Astrocyte (in vitro differentiated cells and primary cell): ENCODE measurements at places on chromosomes 3 and 15. TPM values are rescaled to one million over a fixed set of nuclear protein-coding genes. Genes with fewer than 3 reads are reported as not detected.
A peak's percentile ranks its signal among the peaks of the same experiment; 100 is the strongest.

DNA sequence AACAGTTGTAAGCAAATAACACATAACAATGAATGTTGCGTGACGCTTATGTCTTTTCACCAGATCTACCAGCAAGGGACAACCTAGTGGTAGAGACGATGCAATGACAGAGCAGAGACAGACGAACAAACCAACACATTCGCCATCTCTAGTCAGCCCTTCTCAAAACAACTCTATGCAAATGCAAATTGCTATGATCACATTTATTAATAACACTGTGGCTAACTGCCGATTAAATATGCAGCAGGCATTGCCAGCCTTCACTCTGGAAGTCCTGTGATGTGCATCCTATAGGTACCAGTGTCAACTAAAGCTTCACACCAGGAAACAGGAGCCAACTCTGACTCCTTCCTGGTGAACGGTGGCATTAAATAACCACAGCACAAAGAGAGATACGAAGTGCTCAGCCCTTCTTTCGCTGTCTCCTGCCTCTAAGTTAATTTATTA, 94.2 kb downstream of the FOXP1 start:
- no peak overlapping the region for H3K27ac ChIP-seq
- H3K36me3 ChIP-seq: peaks cover 30% of the 10 kb centered on the region
- no peak for DNase-seq
- no peaks in the 10 kb centered on the region for H3K27me3 ChIP-seq
- no peak overlapping the region for H3K4me3 ChIP-seq
- no peaks in the 10 kb centered on the region for H3K4me1 ChIP-seq

GRCh38 chr15:64680097-64680496, 95.3 kb downstream of the RBPMS2 start:
- no peak overlapping the region for H3K27ac ChIP-seq
- H3K36me3 ChIP-seq: peaks cover 19% of the 10 kb centered on the region
- H3K4me3 ChIP-seq: no peak overlapping the region
- DNase-seq: no peak
- no peaks in the 10 kb centered on the region for H3K27me3 ChIP-seq
- H3K4me1 ChIP-seq: peaks cover 7% of the 10 kb centered on the region

FBXO40 gene
- not detected in 2 replicates for total RNA-seq

DNA sequence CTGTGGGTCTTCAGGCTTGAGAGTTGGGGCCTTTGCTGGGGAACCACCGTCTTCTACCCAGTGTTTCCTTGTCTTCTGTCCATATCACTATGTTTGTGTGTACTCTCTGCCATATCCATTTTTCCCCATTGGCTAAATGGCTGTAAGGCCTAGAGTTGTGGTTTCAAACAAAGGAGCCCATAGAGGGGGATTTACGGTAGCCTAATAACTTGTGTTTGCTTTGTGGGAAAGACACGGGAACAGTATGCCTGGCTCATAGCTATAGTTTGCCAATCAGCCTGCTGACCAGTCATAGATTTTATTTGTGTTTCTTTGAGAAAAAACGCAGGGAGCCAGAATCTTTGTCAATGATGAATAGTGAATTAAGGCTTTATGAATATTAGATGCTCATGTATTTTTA, 554.8 kb downstream of the NAALADL2 start:
- no peak overlapping the region for H3K4me3 ChIP-seq
- no peaks in the 10 kb centered on the region for H3K4me1 ChIP-seq
- H3K36me3 ChIP-seq: no peaks in the 10 kb centered on the region
- no peaks in the 10 kb centered on the region for H3K27me3 ChIP-seq
- no peak for DNase-seq

DNA sequence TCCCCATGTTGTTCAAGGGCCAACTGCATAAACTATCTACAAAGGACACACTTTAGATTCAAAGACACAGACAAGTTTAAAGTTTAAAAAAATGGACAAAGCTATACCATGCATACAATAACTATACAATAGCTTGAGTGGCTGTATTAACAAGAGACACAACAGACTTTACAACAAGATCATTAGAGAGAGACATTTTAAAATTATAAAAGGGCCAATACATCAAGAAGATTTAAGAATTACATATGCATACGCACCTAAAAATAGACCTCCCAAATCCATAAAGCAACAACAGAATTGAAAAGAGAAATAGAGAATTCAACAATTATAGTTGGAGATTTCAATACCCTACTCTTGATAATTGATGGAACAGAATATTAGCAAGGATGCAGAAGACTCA, 79.4 kb downstream of the XXYLT1 start:
- H3K27ac ChIP-seq: no peak overlapping the region
- no peaks in the 10 kb centered on the region for H3K36me3 ChIP-seq
- H3K4me3 ChIP-seq: no peak overlapping the region

DNA sequence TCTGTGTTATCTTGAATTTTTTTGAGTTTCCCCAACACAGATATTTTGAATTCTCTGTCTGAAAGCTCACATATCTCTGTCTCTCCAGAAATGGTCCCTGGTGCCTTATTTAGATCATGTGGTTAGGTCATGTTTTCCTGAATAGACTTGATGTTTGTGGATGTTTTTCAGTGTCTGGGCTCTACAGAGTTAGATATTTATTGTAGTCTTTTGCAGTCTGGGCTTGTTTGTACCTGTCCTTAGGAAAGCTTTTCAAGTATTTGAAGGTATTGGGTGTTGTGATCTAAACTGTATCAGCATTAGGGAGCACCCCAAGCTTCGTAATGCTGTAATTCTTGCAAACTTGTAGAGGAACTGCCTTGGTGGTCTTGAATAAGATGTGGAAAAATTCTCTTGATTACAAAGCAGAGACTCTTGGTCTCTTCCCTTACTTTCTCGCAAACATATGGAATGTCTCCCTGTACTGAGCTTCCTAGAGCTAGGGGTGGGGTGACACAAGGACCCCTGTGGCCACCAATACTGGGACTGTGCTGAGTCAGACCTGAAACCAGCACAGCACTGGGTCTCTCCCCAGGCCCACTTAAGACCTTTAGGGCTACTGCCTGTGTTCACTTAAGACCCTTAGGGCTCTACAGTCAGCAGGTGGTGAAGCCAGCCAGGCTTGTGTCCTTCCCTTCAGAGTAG, 26.5 kb downstream of the TM4SF18 start:
- no peak overlapping the region for H3K27ac ChIP-seq
- peaks cover 3% of the 10 kb centered on the region for H3K4me1 ChIP-seq
- no peaks in the 10 kb centered on the region for H3K36me3 ChIP-seq
- H3K4me3 ChIP-seq: no peak overlapping the region
- H3K27me3 ChIP-seq: no peaks in the 10 kb centered on the region

- no peaks in the 10 kb centered on the region for H3K27me3 ChIP-seq
- no peak overlapping the region for H3K27ac ChIP-seq
Measured at GRCh38 chr3:78015856-78016255, 976.0 kb downstream of the ROBO2 start.

GRCh38 chr15:93168910-93169309, 79.9 kb upstream of the RGMA start:
- no peak overlapping the region for H3K27ac ChIP-seq
- DNase-seq: peak; percentile 42
- H3K4me3 ChIP-seq: no peak overlapping the region
- no peaks in the 10 kb centered on the region for H3K36me3 ChIP-seq
- peaks cover 4% of the 10 kb centered on the region for H3K4me1 ChIP-seq

GPR149 gene
- total RNA-seq: not detected in 2 replicates

A4GNT gene
- not detected in 2 replicates for total RNA-seq

GRCh38 chr3:41350441-41350840, 151.1 kb downstream of the CTNNB1 start:
- peaks cover 2% of the 10 kb centered on the region for H3K27me3 ChIP-seq
- H3K36me3 ChIP-seq: no peaks in the 10 kb centered on the region

- no peaks in the 10 kb centered on the region for H3K27me3 ChIP-seq
- H3K36me3 ChIP-seq: no peaks in the 10 kb centered on the region
Measured at GRCh38 chr3:346186-346585, 149.6 kb downstream of the CHL1 start.

GRCh38 chr3:64895106-64895990, 207.5 kb upstream of the ADAMTS9 start:
- H3K27ac ChIP-seq: no peak overlapping the region
- H3K4me3 ChIP-seq: no peak overlapping the region
- no peaks in the 10 kb centered on the region for H3K4me1 ChIP-seq
- H3K27me3 ChIP-seq: no peaks in the 10 kb centered on the region
- no peak for DNase-seq
- no peaks in the 10 kb centered on the region for H3K36me3 ChIP-seq

USP4 gene
- 31.8 and 33.8 TPM in 2 replicates for total RNA-seq

SLC12A8 gene
- total RNA-seq: 4.2 and 4.4 TPM in 2 replicates

GASK1A gene
- 0.09 TPM in 1 of 2 replicates, not detected in the other for total RNA-seq

DNA sequence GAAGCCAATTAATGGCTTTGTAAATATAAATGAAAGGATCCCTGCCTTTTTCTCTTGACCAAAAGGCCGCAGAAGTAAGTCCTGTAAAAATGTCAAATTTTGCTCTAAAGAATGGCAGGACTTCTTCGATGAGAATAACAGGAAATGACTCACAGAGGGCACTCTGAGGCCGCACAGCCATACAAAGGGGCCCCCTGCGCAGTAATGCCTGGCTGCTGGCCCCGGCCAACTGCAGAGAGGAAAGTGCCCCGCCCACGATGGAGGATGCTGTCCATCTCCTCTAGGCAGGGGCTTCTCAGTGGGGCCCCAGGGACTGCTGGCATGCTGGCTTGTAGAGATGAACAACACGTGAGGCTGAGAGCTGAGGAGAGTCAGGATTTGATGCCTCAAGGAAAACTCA, 18.1 kb upstream of the SCN10A start:
- no peaks in the 10 kb centered on the region for H3K27me3 ChIP-seq
- no peak overlapping the region for H3K4me3 ChIP-seq
- peaks cover 39% of the 10 kb centered on the region for H3K4me1 ChIP-seq
- no peaks in the 10 kb centered on the region for H3K36me3 ChIP-seq

DNA sequence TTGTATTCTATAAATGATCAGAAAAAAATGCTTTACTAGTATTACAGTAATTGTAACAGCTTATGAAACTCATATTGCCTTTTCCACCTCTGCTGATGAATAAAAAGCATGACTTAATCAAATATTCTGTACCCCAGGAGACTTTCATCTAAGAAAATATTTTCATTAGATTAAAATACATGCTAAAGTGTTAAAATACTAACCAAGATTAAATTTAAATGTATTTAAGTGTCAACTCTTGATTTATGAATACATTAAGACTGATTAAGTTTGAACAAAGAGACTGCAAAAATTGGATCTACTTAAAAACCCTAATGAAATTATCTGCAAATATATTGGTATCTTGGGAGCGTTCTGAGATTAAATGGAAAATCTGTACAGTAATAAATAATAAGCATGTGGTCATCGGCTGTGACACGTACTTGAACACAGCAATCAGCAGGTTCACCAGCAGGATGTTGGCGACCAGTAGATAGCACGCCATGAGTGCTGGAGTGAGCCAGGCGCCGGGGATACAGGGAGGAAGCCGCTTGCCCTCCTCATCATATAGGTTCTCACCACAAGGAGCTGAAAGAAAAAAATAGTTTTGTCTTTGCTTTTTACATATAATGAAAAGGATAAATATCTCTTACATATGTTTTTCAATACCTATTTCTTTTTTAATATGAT, 36.6 kb upstream of the MTMR10 start:
- peaks cover 28% of the 10 kb centered on the region for H3K4me1 ChIP-seq
- H3K27ac ChIP-seq: no peak overlapping the region
- no peak overlapping the region for H3K4me3 ChIP-seq
- H3K36me3 ChIP-seq: no peaks in the 10 kb centered on the region
- no peaks in the 10 kb centered on the region for H3K27me3 ChIP-seq

DNA sequence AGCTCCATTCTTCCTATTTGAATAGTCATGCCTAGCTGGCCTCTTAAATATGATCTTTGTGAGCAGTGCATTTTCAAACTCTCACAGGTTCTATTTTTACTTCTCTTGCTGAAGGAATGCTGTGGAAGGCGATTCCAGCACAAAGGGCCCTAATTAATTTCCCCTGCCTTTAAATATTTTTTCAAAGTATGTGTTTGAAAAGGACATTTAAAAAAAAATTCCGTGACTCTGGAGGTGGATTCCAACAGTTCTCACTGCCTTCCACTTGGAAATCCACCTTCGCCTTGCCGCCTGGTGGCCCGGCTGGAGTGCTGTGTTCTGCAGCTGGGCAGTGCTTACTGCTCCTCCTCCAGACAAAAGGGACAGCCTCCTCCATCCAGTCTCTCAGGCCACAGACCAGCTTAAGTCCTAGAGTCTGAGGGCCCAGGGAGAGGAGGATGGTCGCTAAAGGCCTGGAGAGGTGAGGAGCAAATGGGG, 61.5 kb upstream of the CORO2B start:
- H3K27ac ChIP-seq: peak overlapping the region; percentile 13
- peak; percentile 68 for DNase-seq
- no peaks in the 10 kb centered on the region for H3K36me3 ChIP-seq

DNA sequence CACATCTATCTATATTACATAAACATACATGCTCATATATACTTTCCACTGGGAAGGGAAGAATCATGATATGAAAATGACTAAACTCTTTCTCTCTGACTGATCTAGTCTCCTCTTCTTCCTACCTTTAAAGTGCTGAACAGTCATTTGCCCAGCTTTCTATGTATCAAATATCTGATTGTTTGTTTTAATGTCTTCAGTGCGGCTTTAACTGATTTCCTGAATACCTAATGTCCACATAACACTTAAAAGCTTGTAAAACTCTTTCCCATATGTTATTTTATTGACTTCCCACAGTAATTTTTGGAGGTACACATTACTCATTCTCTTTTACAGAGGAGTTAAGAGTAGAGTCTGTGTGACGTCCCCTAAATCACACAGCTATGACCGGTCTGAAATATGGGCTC, 28.2 kb downstream of the CPOX start:
- peaks cover 4% of the 10 kb centered on the region for H3K4me1 ChIP-seq
- H3K27ac ChIP-seq: no peak overlapping the region

DNA sequence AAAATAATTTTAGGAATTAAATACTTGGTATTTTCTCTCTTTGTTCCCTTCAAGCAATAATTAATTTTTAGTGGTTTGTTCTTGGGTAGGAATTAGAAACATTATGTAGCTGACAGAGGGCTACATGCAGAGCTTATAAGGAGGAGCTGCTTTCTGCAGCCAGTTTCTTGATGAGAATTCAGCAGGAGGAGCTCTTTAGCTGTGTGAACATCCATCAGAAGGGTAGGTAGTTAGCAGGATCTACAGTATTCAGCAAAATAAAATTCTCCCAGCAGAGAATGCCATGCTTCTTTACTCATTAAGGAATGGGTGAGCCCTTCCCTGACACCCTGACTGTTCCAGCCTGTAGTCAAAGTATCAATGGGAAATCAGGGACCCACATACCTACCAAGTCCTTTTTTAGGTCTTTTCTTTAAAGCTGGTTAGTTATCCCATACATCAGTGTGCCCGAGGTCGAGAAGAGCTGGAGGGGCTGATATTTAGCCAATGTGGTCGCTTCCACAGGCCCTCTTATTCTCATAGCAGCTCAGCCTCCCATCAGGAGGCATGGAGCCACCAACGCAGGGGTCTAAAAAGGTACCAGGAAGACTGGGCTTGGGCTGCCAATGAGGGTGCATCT, 54.0 kb downstream of the KCNAB1 start:
- peak; percentile 63 for DNase-seq
- no peak overlapping the region for H3K27ac ChIP-seq
- H3K27me3 ChIP-seq: peaks cover 4% of the 10 kb centered on the region
- no peak overlapping the region for H3K4me3 ChIP-seq
- H3K36me3 ChIP-seq: no peaks in the 10 kb centered on the region

ZNF774 gene
- total RNA-seq: 1.2 and 3.3 TPM in 2 replicates

WDR72 gene
- total RNA-seq: 0.14 and 0.31 TPM in 2 replicates

GOLGA8Q gene
- total RNA-seq: 0.54 and 0.84 TPM in 2 replicates

LRRC3B gene
- total RNA-seq: 1.6 and 5.7 TPM in 2 replicates

GRCh38 chr3:72791161-72791560, 57.1 kb downstream of the SHQ1 start:
- H3K27ac ChIP-seq: no peak overlapping the region
- no peaks in the 10 kb centered on the region for H3K4me1 ChIP-seq
- no peak overlapping the region for H3K4me3 ChIP-seq
- DNase-seq: no peak
- peaks cover 8% of the 10 kb centered on the region for H3K36me3 ChIP-seq
- H3K27me3 ChIP-seq: no peaks in the 10 kb centered on the region
